ENCODE measurements at places on chromosomes 2 and 18. TPM values are rescaled to one million over a fixed set of nuclear protein-coding genes. Genes with fewer than 3 reads are reported as not detected.

The TWIST2 gene
- total RNA-seq = 38.2 TPM

The HOXD10 gene
- total RNA-seq = not detected

The MOGAT1 gene
- 0.98 TPM for total RNA-seq

The PIEZO2 gene
- 11.4 TPM for total RNA-seq

The DSG1 gene
- 22.2 TPM for total RNA-seq

The GPR35 gene
- total RNA-seq = 4.7 TPM

The ABCG5 gene
- not detected for total RNA-seq

The PROKR1 gene
- 0.66 TPM for total RNA-seq

The RTP5 gene
- total RNA-seq = 0.15 TPM

- DNase-seq = no peak
- no peaks in the 10 kb centered on the region for H3K4me1 ChIP-seq
- no peaks in the 10 kb centered on the region for H3K27me3 ChIP-seq
- no peak overlapping the region for H3K4me3 ChIP-seq
These were observed 115.2 kb downstream of the ZEB2 start for GRCh38 chr2:144404586-144405314.

- H3K27ac ChIP-seq = no peak overlapping the region
- H3K4me3 ChIP-seq = no peak overlapping the region
- H3K36me3 ChIP-seq = no peaks in the 10 kb centered on the region
- no peaks in the 10 kb centered on the region for H3K4me1 ChIP-seq
- H3K27me3 ChIP-seq = no peaks in the 10 kb centered on the region
These were observed 125.8 kb upstream of the TNP1 start for GRCh38 chr2:216985658-216986141.

DNA sequence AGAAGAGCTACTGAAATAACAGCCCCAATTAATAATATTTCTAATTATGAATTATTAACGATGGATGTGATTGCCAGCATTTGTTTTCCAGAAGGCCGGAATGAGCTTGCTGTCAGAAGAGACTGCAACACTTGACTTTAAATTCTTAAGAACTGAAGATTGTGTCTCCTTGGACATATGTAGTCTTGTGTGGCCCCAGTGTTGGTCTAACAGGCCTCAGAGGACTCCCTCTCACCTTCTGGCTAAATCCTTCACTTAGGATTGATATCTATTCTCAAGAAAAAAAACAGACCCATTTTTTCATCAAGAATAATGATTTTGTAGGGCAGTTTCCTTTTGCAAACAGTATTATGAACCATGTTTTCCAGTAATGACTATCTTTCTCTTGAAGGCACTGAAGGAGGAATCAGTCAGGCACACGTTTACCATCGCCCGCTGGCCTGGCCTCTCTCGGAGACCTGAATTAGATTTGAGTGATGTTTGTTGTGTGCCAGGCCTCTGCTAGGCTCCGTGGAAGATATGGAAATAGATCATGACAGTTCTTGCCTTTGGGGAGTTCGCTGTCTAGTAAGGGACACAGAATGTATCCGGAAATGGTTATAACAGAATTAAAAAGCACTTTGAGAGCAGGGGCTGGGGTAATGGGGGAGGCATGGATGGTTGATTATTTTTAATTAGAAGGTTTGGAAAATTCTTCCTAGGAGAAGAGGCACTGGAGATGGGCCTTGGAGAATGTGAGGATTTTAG lies 258.0 kb downstream of the MYCN start:
- DNase-seq = no peak
- H3K4me3 ChIP-seq = no peak overlapping the region
- no peaks in the 10 kb centered on the region for H3K27me3 ChIP-seq
- H3K4me1 ChIP-seq = no peaks in the 10 kb centered on the region
- no peaks in the 10 kb centered on the region for H3K36me3 ChIP-seq

- H3K4me1 ChIP-seq = no peaks in the 10 kb centered on the region
- no peaks in the 10 kb centered on the region for H3K27me3 ChIP-seq
- peak within 1 kb of the TSS; percentile 80 for H3K4me3 ChIP-seq
- H3K27ac ChIP-seq = peak within 1 kb of the TSS; percentile 96
- DNase-seq = peak; percentile 97
These were observed at the start of gene TIA1 for GRCh38 chr2:70248181-70248847. TIA1 (minus strand) TSS chr2:70248628; CDS start chr2:70248430, 198 bp downstream.

DNA sequence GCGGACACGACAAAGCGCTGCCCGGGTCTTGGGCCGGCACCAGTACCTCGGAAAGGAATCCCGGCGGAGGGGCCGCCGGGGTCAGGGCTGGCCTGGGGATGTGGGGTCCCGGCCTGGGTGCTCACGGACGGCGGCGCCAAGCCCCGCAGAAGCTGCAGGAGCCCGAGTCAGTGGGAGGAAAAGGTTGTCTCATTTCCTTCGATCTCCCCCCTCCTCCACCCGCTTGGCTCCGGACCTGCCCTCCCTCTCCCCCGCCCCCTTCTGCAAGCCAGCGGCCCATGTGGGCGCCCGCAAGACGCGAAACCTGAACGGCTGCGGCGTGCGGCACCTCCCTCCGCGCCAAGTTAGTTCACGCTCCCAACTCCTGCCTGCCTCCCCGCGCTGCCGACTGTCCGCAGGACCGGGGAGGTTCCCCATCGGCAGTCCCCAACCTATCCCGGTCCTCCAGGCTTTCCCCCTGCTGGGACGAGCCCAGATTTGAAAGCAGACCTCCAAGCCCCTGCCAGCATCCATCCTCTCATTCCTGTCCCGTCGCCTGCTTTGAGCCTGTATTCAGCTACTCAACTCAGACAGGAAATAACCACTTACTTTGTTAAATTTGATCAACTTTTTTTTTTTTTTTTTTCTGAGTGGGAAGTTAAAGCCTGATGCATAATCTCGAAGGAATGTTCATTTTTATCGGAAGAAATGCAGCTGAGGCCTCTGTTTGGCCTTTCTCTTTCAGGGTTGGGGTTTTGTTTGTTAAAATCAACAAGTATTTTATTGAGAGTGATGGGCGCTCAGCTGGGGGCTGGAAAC lies at the start of gene EVA1A:
EVA1A (minus strand) TSS at position 172 of the 798 bp plus-strand sequence. CDS start 42,799 bp downstream, outside the sequence.
- H3K4me1 ChIP-seq = peaks cover 7% of the 10 kb centered on the region
- DNase-seq = no peak
- peak within 1 kb of the TSS; percentile 43 for H3K4me3 ChIP-seq
- no peaks in the 10 kb centered on the region for H3K27me3 ChIP-seq

DNA sequence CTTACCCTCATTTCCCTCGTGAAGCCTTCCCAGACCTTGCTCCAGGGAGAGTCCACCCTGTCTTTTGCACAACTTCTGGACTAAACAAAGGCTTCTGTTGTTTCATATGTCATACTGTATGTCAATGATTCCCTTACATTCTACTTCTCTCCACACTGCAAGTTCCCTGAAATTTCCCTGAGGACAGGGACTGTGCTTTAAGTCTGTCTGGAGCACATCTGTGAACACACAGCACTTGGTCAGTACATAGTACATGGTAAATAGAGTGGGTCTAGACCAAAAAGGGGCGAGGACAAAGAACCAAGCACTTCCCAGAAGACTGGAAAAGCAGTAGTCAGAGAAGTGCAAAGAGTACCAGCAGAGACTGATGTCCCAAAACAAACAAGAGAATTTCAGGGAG lies 23.7 kb upstream of the IMPA2 start:
- H3K4me1 ChIP-seq = no peaks in the 10 kb centered on the region
- H3K27ac ChIP-seq = peak overlapping the region; percentile 15
- H3K27me3 ChIP-seq = no peaks in the 10 kb centered on the region

- H3K4me3 ChIP-seq = no peak overlapping the region
- no peaks in the 10 kb centered on the region for H3K36me3 ChIP-seq
- peak overlapping the region; percentile 72 for H3K27ac ChIP-seq
These were observed 31.7 kb downstream of the SPP2 start for GRCh38 chr2:234081970-234082822.

DNA sequence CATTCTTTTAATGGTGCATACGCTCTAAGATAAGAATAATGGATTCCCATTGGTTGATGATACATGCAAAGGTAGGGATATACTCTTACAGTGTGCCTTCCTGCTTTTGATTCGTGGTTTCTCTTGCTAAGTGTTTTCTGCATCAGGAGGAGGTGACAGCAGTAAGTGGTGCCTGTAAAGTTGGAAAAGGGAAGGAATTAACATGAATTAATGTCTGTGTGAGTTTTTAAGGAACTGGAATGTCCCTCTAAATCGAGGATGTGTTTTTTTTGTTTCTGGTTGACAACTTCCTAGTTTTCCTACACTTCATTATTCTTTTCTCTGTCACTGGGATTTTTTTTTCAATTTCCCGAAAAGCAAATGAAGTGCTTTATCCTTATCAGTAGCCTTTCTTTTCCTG lies 54.4 kb downstream of the CRIM1 start:
- DNase-seq = no peak
- peak overlapping the region; percentile 71 for H3K27ac ChIP-seq
- no peaks in the 10 kb centered on the region for H3K27me3 ChIP-seq
- no peak overlapping the region for H3K4me3 ChIP-seq

DNA sequence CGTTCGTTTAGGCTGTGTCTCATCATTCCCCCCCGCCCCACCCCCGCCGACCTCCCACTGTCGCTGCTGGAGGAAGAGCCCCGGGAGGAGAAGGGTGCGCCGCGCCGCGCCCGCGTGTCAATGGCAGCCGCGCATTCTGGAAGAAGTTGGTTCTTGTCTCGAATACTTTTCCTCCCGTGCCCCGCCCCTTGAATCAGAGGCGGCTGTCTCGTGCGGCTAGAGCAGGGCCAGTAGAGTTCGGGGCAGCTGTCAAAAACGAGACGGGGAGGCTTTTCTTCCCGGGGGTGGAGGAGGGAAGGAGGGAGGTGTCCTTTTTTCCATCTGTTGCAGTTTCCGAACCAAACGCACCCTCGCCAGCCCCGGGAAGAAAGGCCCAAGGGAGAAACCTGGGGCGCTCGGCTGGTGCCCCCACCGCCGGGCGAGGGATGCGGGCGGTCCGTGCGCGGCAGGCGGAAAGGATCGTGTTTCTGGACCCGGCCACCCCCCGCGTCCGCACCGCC lies 410 bp upstream of the TGIF1 start:
- DNase-seq = no peak
- no peaks in the 10 kb centered on the region for H3K4me1 ChIP-seq
- peak overlapping the region; percentile 88 for H3K4me3 ChIP-seq
- H3K27ac ChIP-seq = peak overlapping the region; percentile 99
- H3K36me3 ChIP-seq = no peaks in the 10 kb centered on the region
- no peaks in the 10 kb centered on the region for H3K27me3 ChIP-seq

- no peak for DNase-seq
- H3K36me3 ChIP-seq = no peaks in the 10 kb centered on the region
- H3K4me3 ChIP-seq = no peak overlapping the region
- H3K4me1 ChIP-seq = no peaks in the 10 kb centered on the region
- H3K27me3 ChIP-seq = peaks cover 23% of the 10 kb centered on the region
- no peak overlapping the region for H3K27ac ChIP-seq
These were observed 8.6 kb downstream of the SPR start for GRCh38 chr2:72895759-72896281.

- no peaks in the 10 kb centered on the region for H3K4me1 ChIP-seq
- no peak overlapping the region for H3K4me3 ChIP-seq
- no peaks in the 10 kb centered on the region for H3K27me3 ChIP-seq
- H3K36me3 ChIP-seq = no peaks in the 10 kb centered on the region
- no peak overlapping the region for H3K27ac ChIP-seq
These were observed 120.2 kb downstream of the SLC4A3 start for GRCh38 chr2:219747637-219748036.

- no peaks in the 10 kb centered on the region for H3K4me1 ChIP-seq
- H3K27ac ChIP-seq = no peak overlapping the region
- no peak overlapping the region for H3K4me3 ChIP-seq
- no peak for DNase-seq
- H3K27me3 ChIP-seq = no peaks in the 10 kb centered on the region
These were observed 403.7 kb downstream of the CCDC85A start for GRCh38 chr2:56587456-56587855.

DNA sequence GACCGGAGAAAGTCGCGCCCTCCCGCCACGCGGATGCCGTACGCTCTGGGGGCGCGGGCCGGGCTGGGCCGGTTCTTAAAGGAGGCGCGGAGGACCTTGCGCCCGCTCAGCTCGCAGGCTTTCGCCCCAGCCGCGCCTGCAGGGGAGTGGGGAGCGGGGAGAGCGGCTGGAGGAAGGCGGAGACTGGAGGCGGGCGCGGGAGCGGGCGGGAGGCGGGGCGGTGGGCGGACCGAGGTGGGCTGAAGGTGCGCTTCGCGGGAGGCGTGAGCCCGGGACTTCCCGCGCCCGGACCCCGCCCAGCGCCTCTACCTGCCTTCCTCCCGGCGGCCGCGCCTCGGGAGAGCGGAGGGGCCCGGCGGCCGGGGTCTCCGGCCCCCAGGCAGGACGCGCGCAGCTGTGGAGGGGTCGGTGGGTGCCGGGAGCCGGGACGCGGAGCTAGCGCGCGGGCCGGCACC lies at the start of gene ADRA2B:
ADRA2B (minus strand) TSS at position 148 of the 455 bp plus-strand sequence. CDS start 422 bp downstream, outside the sequence.
- peak; percentile 66 for DNase-seq
- no peaks in the 10 kb centered on the region for H3K36me3 ChIP-seq
- H3K27me3 ChIP-seq = peaks cover 4% of the 10 kb centered on the region
- H3K4me3 ChIP-seq = peak within 1 kb of the TSS; percentile 91
- peak within 1 kb of the TSS; percentile 53 for H3K27ac ChIP-seq
- peaks cover 12% of the 10 kb centered on the region for H3K4me1 ChIP-seq

DNA sequence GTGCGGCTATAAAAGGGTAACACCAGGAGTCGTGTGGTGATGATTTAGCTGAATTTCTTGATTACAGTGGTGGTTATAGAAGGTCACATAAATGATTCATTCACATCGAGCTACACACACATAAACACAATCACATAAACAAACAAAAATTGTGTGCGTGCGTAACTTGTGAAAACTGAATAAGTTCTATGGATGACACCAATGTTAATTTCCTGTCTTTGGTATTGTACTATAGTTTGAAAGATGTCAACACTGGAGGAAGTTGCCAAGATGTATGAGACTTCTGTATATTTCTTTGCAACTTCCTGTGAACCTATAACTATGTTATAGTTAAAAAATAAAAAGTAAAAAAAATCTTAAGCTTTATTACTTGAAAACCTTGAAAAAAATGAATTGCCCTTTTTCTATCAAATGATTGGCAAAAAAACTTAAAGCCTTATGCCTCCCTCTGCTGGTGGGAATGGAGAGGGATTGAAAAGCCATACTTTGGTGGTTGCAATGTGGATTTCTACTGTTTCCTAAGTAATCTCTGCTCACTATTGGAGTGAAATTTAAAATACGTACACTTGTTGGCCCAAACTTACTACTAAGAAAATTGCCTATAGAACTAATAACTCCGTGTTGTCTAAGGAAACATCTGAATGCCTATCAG lies 227.7 kb downstream of the RPIA start:
- no peak overlapping the region for H3K27ac ChIP-seq
- no peaks in the 10 kb centered on the region for H3K4me1 ChIP-seq
- no peak for DNase-seq
- H3K36me3 ChIP-seq = no peaks in the 10 kb centered on the region

GRCh38 chr2:7953195-7953594 lies 728.7 kb upstream of the ID2 start:
- H3K4me3 ChIP-seq = no peak overlapping the region
- no peaks in the 10 kb centered on the region for H3K36me3 ChIP-seq
- no peak for DNase-seq
- H3K27ac ChIP-seq = no peak overlapping the region

- H3K36me3 ChIP-seq = no peaks in the 10 kb centered on the region
- no peak overlapping the region for H3K4me3 ChIP-seq
- H3K27me3 ChIP-seq = no peaks in the 10 kb centered on the region
- no peak overlapping the region for H3K27ac ChIP-seq
These were observed 39.7 kb downstream of the NCOA1 start for GRCh38 chr2:24530796-24531195.

DNA sequence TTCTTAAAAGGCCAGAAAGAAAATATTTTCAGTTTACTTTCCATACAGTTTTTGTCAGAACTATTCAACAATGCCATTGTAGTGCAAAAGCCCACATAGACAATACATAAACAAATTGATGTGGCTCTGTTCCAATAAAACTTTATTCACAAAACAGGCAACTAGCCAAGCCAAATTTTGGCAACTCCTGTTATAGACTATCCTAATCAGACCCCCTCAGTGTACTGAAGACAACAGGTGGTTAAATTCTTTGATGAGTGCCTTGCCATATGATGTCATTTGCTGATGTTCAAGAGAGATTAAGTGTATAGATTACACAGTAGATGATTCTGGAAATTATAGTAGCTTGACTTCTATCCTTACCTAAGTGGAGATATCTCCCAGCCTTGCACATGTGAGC lies 83.4 kb downstream of the FANCL start:
- no peaks in the 10 kb centered on the region for H3K36me3 ChIP-seq
- H3K27ac ChIP-seq = no peak overlapping the region
- H3K4me1 ChIP-seq = no peaks in the 10 kb centered on the region
- no peak overlapping the region for H3K4me3 ChIP-seq
- H3K27me3 ChIP-seq = no peaks in the 10 kb centered on the region

Data from breast epithelium (tissue), 4 donors.